ENCODE measurements at places on chromosomes 11 and 22.
A peak's percentile ranks its signal among the peaks of the same experiment; 100 is the strongest.

GRCh38 chr11:27348340-27348873, 14.6 kb downstream of the CCDC34 start:
- DNase-seq = peak; percentile 68

DNA sequence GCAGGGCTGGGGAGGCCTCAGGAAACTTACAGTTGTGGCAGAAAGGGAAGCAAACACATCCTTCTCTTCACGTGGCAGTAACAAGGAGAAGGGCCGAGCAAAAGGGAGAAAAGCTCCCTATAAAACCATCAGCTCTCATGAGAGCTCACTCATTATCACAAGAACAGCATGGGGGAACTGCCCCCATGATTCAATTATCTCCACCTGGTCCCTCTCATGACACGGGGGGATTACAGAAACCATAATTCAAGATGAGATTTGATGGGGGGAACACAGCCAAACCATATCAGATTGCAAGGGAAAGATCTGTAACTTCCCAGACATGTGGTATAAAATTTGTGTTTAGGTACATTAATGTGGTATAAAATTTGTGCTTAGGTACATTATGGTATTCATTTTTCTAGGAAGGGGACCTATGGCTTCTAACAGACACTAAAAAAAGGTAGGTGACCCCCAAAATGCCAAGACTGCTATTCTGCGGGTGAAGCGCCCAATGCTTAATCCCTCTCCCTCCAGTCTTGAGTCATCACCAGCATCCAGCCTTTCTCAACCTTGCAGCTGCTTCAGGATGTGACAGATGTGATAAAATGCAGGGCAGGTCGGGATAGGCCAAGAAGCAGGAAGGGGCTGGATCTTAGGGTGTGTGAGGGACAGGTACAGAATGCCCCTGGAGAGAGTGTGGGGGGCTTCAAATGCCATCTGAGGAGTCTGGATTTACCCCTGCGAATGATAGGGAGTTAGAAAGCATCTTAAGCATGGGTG, 57.7 kb upstream of the AMPD3 start:
- no peak for DNase-seq

- DNase-seq = no peak
Measured at GRCh38 chr11:112786886-112787530, 174.2 kb upstream of the NCAM1 start.

GRCh38 chr11:108963118-108963517, 298.2 kb downstream of the DDX10 start:
- no peak for DNase-seq

- DNase-seq = no peak
Measured at GRCh38 chr11:133892584-133893380, 47.5 kb upstream of the SPATA19 start.

- no peak for DNase-seq
Measured at GRCh38 chr22:36486619-36487384, 5.4 kb upstream of the TXN2 start.

GRCh38 chr22:24417200-24417599, 10.2 kb upstream of the ADORA2A start:
- no peak for DNase-seq

DNA sequence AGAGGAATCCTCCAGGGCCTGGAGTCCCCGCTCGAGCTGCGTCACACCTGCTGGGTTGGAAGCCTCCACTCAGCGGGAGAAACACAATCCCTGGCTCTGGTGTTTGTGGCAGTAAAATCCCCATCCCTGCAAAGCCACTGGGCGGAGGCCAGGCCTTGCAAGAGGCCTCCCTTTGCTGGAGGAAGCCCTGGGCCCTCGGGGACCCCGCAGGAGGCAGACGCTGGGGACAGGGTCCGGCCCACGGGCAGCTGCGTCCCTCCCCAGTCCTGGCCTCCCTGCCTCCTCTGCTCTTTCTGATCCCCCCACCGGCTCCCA, 194.7 kb downstream of the BRD1 start:
- no peak for DNase-seq

DNA sequence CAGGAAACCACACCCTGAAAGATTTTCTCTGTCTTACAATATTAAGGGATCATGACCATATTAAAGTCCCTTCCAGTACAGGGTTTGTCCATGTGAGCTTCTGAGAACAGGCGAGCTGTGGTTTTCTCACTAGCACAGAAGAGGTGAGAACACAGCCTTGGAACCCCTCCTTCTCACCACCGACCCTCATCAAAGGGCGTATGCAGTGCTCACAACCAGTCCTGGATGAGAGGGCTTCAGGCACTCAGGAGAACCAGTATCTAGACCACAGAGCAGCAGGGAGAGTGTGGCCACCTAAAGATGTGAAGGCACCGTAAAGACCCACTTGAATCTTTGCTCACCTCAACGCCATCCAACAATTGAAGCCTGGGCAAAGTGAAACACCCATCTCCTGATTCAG, 397.0 kb downstream of the ETS1 start:
- no peak for DNase-seq

DNA sequence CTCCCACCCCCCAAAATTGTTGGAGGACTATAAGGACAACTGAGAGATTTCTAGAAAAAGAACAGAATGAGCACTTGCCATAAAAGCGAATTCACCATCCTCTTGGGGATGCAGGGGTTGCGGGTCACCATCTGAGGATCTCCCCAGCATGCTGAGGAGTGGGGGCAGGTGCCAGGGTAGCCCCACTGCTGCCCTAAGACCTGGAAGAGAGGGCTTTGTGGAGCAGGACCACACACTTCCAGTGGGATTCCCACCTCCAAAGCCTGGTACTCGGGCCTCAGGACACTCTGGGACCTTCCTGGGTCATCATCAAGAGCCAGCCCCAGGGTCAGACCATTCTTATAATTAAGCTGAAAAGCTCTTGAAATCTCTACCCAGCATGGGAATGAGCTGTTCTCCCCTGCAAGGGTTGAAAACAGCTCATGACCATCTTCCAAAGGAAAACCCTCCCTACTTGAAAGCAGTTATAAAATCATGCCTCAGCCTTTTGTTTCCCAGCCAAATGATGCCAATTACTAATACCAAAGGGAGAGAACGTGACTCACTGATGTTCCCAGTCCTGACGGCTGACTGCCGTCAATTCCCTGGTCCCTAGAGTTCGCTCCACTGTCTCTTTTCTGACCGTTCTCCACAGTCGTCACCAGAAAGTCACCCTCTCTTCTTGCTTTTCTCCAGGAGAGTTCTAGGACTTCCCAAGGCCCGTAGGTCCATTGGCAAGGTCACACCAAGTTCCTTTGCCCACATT, 76.8 kb upstream of the CREB3L1 start:
- DNase-seq = no peak

GRCh38 chr11:82315093-82315492, 418.6 kb downstream of the FAM181B start:
- DNase-seq = no peak

DNA sequence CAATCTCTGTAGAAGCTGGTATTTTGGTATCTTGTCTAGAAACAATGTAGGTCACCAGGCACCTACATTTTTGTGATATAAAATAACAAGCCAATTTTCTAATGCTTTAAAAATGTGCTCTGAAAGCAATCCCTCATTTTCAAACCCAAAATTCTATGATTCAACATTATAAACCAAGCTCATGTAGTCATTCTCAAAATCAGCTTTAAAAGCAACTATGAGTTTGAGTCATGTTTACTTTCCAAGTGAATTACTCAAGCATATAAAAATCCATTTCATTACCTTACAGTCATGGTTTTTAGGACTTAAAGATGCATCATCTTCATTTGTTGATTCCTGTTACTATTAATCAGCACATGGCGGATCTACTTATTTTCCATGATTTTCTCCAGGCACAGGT, 216.4 kb downstream of the GRM5 start:
- DNase-seq = no peak

GRCh38 chr11:70818351-70818750, 420.0 kb downstream of the CTTN start:
- peak; percentile 32 for DNase-seq

DNA sequence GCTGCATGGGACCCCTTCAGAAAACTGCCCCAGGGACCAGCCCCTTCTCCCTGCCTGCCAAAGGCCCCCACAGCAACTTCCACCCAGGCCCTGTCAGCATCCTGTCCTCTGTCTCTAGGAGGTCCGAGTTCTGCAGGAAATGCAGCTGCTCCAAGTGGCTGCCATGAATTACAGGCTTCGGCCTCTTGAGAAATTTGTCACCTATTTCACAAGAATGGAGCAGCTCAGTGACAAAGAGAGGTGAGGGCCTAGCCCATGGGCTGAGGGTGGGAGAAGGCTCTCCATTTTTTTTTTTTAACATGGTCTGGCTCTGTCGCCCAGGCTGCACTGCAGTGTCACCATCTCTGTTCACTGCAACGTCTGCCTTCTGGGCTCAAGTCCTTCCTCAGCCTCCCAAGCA, 7.3 kb downstream of the RGL4 start:
- DNase-seq = no peak

DNA sequence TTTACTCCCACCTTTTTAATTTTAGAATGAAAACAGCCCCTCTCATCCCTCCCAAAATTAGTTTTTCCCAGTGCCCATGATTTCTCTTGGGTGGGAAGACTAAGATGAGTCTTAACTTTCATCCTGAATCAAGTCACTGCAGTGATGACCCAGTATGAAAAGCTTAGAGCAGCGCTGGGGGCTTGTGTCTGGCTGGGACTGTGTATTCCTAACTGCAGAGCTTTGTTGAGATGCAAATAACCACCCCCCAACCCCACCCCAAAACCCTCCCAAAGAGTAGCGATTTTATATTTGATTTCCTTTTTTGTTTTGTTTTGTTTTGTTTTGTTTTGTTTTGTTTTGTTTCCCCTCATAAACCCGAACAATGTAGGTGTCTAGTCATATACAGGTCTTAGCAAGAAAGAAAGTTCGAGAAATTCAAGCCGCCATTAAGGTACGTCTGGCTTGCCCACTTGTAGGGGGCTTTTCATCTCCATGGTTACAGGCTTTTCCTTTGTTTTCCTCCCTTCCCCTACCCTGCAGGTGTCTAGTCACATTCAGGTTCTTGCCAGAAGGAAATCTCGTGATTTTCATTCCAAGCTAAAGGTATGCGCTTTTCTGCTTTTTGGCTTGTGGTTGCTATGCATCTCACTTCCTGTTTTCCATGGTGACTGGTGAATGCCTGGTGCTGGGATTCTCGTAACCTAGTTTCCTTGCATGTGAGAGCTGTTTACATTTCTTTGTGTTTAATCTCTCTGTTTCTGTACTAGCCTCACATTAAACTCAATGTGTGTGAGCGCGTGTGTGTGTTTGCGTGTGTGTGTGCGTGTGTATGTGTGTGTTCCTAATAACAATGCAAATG, 144.6 kb upstream of the RASSF10 start:
- peak; percentile 81 for DNase-seq

DNA sequence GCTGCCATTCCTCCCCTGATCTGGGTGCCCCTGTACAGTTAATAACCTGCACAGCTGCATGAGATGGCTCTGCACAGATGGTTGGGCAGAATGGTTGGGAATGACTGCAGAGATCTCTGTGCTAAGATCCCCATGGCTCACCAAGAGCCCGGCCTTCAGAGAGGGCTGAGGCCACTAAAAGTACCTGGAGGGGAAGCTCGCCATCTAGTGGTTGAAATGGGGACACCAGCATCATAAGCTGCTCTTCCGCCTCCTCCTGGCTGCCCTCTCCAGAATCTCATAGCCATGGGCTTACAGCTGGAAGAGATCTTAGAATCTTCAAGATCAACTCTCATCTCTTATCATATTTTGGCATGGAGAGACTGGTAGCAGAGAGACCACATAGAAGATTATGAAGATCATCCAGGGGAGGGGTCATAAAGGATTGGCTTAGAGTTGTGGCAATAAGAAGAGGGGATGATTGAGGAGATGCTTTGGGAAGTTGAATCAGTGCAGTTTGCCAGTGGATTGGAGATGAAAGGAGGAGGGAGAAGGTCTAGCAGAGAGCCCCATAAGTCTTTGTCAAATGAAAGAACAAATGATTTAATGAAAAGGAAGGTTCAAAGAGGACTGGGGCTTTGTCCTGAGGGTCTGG, 22.0 kb upstream of the TLCD5 start:
- peak; percentile 32 for DNase-seq

DNA sequence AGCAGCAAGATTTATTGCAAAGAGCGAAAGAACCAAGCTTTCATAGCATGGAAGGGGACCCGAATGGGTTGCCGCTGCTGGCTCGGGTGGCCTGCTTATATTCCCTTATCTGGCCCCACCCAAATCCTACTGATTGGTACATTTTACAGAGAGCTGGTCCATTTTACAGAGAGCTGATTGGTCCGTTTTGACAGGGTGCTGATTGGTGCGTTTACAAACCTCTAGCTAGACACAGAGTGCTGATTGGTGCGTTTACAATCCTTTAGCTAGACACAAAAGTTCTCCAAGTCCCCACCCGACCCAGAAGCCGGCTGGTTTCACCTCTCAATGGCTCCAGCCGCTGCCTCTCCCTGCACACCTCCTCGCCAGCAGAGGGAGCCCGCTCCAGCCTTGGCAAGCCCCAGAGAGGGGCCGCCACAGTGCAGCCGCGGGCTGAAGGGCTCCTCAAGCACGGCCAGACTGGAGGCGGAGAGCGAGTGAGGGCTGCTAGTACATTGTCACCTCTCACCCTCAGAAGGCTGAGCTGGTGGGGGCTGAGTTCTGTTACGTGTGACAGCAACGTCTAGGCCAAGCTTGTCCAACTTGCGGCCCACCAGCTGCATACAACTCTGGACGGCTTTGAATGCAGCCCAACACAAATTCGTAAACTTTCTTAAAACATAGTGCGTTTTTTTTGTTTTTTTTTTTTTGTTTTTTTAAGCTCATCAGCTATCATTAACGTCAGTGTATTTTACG, 8.7 kb downstream of the PTH start:
- DNase-seq = no peak

DNA sequence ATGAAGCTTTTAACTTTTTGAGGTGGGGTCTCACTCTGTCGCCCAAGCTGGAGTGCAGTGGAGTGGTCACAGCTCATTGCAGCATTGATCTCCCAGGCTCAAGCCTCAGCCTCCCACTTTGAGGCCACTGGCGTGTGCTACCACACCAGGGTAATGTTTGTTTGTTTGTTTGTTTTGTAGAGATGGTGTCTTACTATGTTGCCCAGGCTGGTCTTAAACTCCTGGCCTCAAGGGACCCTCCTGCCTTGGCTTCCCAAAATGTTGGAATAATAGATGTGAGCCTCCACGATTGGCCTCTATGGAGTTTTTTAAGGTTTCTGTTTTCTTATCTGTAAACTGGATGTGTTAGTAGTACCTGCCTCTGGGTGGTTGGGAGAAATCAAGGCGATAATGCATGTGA, 41.4 kb downstream of the MED15 start:
- DNase-seq = no peak

- no peak for DNase-seq
Measured at GRCh38 chr22:24875862-24876506, 70.0 kb downstream of the SGSM1 start.

- DNase-seq = no peak
Measured at GRCh38 chr11:9269492-9270013, 4.4 kb upstream of the DENND5A start.

DNA sequence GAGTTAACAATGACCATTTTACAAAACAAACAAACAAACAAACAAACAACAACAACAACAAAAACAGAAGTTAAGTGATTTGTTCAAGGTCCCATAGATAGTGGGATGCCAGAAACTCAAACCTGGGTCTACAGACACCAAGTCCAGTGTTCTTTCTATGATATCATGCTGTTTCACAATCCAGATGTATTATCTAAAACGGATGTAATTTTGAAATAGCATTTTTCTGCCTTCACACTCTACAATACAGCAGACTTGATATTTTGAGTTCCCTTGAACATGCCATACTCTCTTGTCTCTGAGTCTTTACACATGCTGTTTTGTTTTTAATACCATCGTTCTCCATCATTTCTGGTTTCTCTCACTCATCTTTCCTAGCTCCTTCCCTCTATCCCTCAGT, 104.5 kb downstream of the RELT start:
- DNase-seq = no peak

- no peak for DNase-seq
Measured at GRCh38 chr11:32316858-32317642, 118.3 kb downstream of the WT1 start.
